ENCODE measurements at places on chromosomes 2 and 18.

- DNase-seq: no peak
These were observed 99.4 kb upstream of the PID1 start for GRCh38 chr2:229370509-229370908.

DNA sequence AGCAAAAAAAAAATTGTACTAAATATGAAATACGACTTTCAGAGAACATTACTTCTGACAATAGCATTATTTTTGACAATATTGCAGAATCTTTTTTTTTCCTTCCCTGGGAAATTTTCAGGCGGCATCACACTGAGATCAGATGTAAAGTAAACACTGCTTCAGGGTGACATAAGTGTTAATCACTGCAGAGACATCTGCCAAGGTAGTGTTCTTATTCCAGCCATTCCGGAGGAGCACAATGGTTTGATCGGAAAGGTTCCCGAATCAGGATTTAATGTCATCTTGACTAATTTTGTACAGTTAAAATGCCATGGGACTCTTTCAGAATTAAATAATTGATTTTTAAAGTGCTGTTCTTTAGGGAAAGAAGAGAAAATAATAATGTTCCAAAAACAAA lies 56.7 kb upstream of the ZNF236 start:
- DNase-seq: no peak

GRCh38 chr18:4384932-4385331 lies 70.2 kb downstream of the DLGAP1 start:
- DNase-seq: no peak

DNA sequence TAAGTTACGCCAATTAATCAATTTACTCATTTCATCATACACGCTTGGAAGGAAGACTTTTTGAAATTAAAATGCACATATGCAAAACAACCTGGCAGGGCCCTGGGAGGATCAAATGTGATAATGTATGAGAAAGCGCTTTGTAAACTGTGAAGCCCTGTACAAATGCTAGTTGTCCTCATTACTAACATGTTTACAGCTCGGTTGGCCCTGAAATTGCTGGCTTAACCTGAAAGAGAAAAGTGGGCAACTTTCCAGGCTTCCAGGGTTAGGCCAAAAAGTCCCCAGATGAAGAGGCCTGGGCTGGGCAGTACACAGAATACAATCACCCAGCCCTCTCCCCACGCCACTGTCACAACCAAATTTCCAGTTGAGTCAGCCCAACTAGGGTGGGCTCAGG lies 60.2 kb downstream of the DNMT3A start:
- DNase-seq: peak; percentile 82

GRCh38 chr18:79485788-79486355 lies 90.1 kb downstream of the NFATC1 start:
- no peak for DNase-seq

DNA sequence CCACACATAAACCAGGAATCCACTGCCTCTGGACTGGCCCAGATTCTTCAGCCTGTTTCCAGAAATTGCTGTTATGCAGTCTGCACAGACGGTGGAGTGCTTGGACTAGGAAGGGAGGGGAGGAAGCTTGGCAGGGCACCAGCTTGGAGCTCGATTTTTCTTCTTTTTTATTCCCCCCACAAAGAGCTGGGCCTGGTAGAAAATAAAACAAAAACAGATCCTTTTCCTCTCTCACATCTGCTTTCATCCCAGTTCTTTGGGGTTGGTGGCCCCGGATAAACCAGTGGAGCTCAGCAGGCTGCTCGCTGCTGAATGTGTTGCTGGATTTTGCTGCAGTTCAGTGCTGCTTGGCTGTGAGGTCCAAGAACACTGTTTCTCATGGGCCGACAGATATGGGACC lies 16.0 kb downstream of the LRRTM1 start:
- DNase-seq: peak; percentile 71

- DNase-seq: peak; percentile 59
These were observed 58.1 kb downstream of the NCKAP1 start for GRCh38 chr2:182980115-182980514.

GRCh38 chr2:70936165-70936978 lies 672 bp downstream of the ATP6V1B1 start:
- no peak for DNase-seq

GRCh38 chr2:5690718-5691220 lies 1.4 kb upstream of the SOX11 start:
- no peak for DNase-seq

DNA sequence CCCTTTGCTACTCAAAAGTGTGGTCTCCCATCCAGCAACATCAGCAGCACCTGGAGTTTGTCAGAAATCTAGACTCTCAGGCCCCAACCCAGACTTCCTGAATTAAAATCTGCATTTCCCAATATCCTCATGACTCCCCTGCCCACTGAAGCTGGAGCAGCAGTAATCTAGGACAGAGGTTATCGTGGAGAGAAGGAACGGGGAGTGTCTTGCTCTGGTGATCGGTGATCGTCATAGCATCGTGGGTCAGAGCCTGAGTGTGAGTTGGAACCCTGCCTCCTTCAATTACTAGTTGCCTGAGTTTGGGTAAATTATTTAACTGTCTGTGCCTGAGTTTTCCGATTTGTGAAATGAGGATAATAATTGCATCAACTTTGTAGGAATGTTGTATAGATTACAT lies 217.3 kb upstream of the ATP5MC3 start:
- no peak for DNase-seq

DNA sequence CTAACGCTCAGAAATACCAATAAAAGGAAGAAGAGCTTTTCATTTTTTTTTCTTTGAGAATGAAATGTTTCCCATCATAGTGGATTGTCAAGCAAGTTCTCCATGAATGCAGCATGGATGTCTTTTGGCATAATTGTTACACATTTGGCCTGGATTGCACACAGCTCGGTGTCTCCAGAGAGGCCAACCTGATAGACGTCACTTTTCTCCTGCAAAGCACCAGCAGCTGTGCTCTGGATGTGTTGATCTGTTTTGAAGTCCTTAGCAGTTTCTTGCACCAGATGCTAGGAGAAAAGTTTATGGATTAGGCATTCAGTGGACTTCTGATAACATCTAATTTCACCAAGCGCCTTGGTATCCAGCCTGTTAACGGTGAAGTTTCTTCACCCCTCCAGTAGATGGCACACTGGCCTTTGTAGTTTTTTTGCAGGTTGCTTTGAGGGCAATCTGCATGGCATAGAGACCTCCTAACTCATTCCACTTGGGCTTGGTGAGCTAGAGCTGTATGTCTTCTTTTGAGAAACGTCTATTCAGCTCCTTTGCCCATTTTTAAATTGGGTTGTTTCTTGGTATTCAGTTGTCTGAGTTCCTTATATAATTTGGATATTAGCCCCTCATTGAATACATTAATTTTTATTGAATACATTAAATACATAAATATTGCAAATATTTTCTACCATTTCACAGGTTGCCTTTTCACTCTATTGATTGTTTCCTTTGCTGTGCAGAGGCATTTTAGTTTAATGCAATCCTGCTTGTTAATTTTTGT lies 59.7 kb downstream of the PTH2R start:
- DNase-seq: peak; percentile 16

GRCh38 chr18:76588601-76589226 lies 93.7 kb upstream of the ZNF516 start:
- no peak for DNase-seq

GRCh38 chr2:12236136-12236844 lies 480.4 kb upstream of the TRIB2 start:
- no peak for DNase-seq

GRCh38 chr2:953408-953807 lies 2.8 kb downstream of the SNTG2 start:
- no peak for DNase-seq

- peak; percentile 63 for DNase-seq
These were observed 27.7 kb downstream of the HS1BP3 start for GRCh38 chr2:20623241-20623640.

- no peak for DNase-seq
These were observed 21.2 kb upstream of the MAP3K20 start for GRCh38 chr2:173054466-173054865.

- DNase-seq: no peak
These were observed 46.0 kb upstream of the MBP start for GRCh38 chr18:77178559-77178958.

GRCh38 chr2:85548608-85548900 lies 9.6 kb downstream of the MAT2A start:
- DNase-seq: no peak

DNA sequence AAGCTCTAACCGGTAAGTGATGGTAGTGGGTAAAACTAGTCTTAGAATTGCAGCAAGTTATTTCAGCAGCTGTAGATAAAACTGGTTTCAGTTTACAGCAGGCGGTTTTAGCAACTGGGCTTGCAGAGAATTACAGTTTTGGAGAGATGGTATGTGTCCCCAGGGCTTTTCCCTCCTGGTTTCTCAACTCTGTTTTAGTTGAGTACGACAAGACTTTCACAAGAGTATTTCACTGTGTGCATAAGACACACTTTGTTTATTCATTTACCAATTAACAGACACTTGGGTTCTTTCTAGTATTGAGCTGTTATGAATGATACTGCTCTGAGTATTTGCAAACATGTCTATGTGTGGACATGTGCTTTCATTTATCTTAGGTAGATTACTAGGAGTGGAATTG lies 65.6 kb upstream of the RFX8 start:
- no peak for DNase-seq

DNA sequence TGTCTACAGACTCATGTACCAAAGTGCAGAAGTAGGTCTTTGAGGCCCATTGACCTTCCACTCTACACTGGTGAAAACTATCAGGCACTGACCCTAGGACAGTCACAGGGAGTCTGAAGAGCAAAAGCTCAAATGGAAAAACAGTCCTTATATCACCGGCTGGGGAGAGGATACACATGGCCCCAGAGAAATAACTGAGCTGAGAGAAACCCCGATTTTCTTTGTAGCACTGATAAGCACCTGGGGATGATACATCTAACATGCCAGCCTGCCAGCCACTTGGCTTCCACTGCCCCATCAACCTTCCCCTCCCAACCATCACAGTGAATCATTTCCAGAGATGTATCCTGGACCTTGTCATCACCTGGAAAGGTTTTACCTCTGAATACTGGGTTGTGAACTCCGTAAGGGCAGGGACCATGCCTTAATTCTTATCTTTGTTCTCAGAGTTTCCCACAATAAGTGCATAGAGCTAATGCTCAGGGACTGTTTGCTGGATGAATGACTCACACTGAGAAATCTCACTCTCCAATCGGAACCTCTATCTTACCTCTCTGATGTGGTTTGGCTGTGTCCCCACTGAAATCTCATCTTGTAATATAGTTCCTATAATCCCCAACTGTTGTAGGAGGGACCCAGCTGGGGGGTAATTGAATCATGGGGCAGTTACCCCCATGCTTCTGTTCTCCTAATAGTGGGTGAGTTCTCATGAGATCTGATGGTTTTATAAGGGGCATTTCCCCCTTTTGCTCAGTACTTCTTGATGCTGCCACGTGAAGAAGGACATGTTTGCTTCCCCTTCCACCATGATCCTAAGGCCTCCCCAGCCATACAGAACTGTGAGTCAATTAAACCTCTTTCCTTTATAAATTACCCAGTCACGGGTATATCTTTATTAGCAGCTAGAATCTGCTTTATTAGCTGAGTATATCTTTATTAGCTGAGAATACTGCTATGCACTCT lies 37.1 kb downstream of the EVA1A start:
- DNase-seq: no peak

DNA sequence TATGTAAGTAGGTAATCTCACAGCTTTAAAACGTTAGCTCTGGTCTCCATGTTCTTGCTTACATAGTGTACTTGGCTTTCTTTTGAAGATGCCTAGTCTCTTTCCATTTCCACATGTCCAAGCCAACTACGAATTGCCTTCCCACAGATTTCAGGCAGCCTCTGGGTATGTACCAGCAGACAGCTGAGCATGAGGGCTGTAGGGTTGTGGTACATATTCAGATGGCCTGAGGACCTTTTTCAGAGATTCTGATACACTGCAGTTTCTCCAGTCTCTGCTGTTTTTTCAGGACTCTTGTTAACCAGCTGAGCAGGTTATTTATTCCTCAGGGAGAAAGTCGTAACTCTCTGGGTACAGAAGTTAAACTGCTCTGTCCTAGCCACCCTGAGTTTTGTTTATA lies 3.1 kb upstream of the KCNJ13 start:
- DNase-seq: no peak

GRCh38 chr18:49491534-49491856 lies 4.5 kb upstream of the C18orf32 start:
- DNase-seq: peak; percentile 32

GRCh38 chr18:23225503-23225902 lies 90.2 kb downstream of the CABLES1 start:
- peak; percentile 20 for DNase-seq

GRCh38 chr2:177332026-177332991 lies 60.3 kb upstream of the AGPS start:
- peak; percentile 81 for DNase-seq

- no peak for DNase-seq
These were observed 26.4 kb downstream of the ZNF516 start for GRCh38 chr18:76468345-76469304.

GRCh38 chr18:12053289-12053688 lies 40.4 kb upstream of the ANKRD62 start:
- DNase-seq: no peak

- DNase-seq: no peak
These were observed 219.0 kb downstream of the ANAPC1 start for GRCh38 chr2:111665011-111665410.

GRCh38 chr2:239158641-239159475 lies 242.0 kb downstream of the HDAC4 start:
- no peak for DNase-seq

GRCh38 chr2:241321886-241322285 lies 6.2 kb downstream of the SEPTIN2 start:
- DNase-seq: no peak

- no peak for DNase-seq
These were observed 681.2 kb downstream of the RNF144A start for GRCh38 chr2:7598402-7598801.

GRCh38 chr2:67329951-67330350 lies 67.2 kb upstream of the ETAA1 start:
- no peak for DNase-seq

- no peak for DNase-seq
These were observed 3.4 kb upstream of the STAMBP start for GRCh38 chr2:73825408-73825807.

DNA sequence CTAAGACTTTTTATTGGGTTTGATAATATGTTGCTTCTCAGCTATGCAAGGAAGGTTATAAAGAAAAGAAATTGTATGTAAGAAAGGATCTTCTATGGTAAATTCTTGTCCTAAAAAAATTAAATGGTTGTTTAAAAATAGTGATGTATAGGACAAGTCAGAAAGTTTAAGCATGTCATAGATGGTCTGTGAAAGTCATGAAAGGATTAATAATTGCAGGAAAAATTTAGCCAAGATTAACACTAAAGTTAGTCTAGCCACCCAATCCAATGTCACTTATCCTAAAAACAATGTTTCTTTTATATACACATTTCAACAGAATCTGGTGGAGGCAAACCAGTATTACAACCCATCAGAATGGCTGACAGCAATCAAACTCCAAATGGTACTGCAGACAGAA lies 1046.7 kb upstream of the SLC39A10 start:
- no peak for DNase-seq

DNA sequence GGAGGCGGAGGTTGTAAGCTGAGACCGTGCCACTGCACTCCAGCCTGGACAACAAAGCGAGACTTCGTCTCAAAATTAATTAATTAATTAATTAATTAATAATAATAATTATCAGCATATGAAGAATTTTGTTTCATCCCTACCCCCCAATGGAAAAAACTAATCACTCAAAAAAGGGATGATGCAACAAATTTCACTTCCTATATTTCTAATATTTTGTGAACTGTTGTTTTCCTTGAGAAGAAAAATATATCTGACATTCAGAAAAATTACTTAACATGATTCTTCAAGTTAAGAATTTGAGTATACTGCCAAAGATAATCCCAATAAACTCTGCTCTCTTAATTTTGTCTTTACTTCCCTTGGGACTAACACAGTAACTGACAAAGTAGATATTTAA lies 28.1 kb downstream of the EXOC6B start:
- DNase-seq: no peak

- DNase-seq: no peak
These were observed 68.6 kb upstream of the PXDN start for GRCh38 chr2:1812926-1813325.
